ENCODE measurements at places on chromosomes 3 and 15. TPM values are rescaled to one million over a fixed set of nuclear protein-coding genes. Genes with fewer than 3 reads are reported as not detected.

Gene CCDC51
- 5.0 TPM for total RNA-seq

Gene LINGO1
- not detected for total RNA-seq

Gene DZIP3
- total RNA-seq: 11.1 TPM

Gene SLC25A36
- total RNA-seq: 86.3 TPM

Gene ATP13A5
- 0.12 TPM for total RNA-seq

Gene UBAP1L
- 19.9 TPM for total RNA-seq

Gene TGM5
- total RNA-seq: 0.42 TPM

Gene EEF1AKMT4
- 1.5 TPM for total RNA-seq

Gene RARB
- total RNA-seq: not detected

- DNase-seq: peak; percentile 16
Measured at GRCh38 chr3:72888546-72889309, 882 bp downstream of the GXYLT2 start.

DNA sequence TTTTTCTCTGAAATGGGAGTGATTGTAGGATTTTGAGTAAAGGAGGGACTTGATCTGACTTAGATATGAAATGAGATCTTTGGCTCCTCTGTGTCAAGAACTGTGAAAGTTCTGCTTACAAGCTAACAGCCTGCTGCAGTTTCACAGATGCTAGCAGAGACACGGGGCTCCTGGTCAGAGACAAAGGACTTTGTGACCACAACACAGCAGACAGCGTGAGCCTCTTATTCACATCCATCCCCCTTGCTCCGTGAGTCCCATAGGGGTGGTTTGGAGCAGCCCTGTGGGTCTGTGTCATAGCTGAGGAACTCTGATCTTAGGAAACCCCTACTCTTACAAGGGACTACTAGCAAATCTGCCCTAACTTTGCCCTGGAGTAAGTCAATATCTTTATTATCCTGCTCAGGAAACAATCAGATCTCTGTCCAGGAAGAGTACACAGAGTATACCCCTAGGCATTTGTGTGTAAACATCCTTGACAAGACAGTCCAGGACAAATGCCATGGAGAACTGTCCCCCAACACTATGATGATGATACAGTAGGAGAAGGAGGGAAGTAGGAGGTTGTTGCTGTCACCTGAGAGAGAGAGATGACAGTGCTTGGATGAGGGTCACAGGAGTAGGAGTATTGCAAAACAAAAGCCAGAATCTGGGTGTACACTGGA is 80.0 kb downstream of the CLSTN2 start:
- no peak for DNase-seq

DNA sequence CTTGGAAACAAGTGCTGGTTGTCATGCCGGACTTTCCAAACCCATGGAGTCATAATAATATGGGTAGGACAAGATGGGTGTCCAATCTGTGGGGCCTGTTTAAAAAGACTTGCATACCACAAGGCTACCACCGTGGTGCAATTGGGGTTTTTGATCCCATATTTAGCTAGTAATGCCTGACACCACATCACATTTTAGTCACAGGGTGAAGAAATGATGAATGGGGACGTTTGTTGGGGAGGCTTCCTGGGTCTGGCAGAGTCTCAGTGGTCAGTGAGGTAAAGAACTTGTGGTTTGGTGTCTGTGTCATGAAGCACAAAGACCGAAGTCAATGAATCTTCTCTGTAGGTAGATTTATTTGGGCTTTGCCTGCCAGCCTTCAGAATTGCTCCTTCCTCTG is 31.0 kb downstream of the P3H2 start:
- no peak for DNase-seq

DNA sequence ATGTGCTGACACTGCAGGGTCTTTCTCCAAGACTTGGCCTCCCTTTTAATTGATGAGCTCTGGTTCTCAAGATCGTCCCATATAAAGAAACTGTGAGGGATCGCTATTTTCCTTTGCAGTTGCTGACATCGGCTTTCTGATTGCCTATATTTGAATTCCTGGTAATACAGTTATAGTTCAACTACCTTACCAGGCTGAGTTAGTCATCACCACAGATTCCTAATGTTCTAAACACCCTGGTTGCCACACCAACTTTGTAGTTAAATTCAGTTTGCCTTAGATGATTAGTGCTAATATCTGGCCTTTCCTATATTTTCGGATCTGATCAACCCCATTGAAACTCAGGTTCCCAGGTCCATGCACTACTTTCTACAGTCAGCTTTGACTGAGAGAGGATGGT is 125.0 kb downstream of the GMNC start:
- DNase-seq: no peak

DNA sequence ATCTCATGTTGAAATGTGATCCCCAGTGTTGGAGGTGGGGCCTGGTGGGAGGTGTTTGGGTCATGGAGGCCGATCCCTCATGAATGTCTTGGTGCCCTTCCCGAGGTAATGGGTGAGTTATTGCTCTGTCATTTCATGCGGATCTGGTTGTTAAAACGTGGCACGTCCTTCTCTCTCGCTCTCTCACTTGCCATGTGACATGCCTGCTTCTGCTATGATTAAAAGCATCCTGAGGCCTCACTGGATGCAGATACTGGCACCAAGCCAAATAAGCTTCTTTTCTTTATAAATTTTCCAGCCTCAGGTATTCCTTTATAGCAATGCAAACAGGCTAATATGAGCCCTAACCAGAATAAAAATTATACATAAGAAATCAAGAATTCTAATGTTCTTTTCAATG is 31.7 kb upstream of the HACD2 start:
- no peak for DNase-seq

- no peak for DNase-seq
Measured at GRCh38 chr3:184523825-184524615, 37.6 kb upstream of the EPHB3 start.

GRCh38 chr15:66474135-66474534 is 23.4 kb downstream of the SNAPC5 start:
- DNase-seq: no peak

GRCh38 chr15:69076756-69077155 is 62.3 kb downstream of the NOX5 start:
- no peak for DNase-seq

DNA sequence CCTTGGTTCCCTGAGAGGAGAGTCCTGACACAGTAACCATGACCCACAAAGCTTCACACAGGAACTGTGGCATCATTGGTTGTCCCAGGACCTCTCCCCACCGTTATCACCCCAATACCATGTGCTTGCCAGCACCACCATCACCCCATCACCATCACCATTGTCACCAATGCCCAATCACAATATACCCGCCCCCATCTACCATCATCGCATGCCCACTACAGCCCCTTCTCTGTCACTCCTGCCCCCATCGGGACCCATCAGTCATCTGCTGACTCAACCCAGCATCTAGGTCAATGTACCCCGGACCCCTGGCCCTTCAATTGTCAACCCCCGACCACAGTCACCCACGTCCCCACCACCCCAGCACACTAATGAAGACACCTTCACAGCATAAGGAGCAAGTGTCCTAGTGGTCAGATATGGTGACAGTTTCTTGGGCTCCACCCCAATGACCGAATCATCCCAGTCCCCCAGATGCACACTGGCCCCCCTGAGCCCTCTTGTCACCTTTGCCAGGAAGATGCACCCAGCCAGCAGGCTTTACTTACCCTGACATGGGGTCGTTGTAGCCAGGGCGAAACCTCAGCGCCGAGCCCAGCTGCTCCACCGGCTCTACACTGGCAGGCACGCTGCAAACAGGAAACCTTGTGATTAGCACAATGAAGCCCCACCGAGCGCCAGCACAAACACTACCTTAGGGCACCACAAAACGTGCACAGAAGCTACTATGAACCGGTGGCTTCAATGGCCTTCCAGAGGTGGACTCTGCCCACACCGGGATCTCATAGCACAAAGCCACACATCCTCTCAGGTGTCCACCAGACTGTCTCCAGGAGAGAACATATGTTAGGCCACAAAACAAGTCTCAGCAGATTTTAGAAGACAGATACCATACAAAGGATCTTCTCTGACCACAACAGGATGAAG is 25.1 kb downstream of the SHISA5 start:
- DNase-seq: peak; percentile 72

- no peak for DNase-seq
Measured at GRCh38 chr3:65177960-65178376, 490.2 kb upstream of the ADAMTS9 start.

- no peak for DNase-seq
Measured at GRCh38 chr3:18103591-18103990, 321.5 kb downstream of the SATB1 start.

DNA sequence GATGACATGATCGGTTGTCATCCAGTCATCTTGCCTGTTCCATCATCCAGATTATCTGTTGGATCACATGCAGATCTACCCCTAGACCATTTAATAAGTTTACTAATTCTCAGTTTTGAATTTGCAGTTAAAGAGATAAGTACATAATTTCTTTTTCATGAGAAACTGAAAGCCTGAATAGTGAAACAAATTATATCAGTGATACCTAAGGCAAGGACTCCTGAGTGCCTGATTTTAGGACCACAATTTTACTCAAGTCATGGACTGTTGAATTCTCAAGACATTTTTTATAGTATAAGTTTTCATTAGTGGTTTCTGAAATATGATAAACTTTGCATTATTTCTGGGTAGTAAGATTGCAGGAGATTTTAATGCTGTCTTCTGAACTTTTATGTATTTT is 13.2 kb downstream of the SIDT1 start:
- DNase-seq: no peak

GRCh38 chr3:102617381-102617780 is 182.6 kb downstream of the ZPLD1 start:
- DNase-seq: no peak

GRCh38 chr3:37729119-37729518 is 132.6 kb upstream of the CTDSPL start:
- no peak for DNase-seq

DNA sequence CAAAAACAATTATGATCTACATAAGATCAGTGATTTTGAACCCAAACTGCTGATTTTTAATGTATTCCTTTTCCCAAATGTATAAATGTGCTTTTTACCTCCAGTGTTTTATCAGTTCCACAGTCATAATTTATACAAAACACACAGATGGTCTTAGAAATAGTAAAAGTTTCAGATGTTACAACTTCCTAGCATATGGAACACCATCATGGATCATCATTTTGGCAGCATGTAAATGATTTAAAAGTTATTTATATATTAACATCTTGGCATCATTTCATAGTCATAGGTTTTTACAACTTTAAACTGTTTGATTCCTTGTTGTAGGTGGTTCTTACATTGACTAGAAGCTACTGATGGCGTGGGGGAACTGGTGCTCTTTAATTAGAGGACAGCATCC is 1025.3 kb downstream of the ROBO1 start:
- no peak for DNase-seq

DNA sequence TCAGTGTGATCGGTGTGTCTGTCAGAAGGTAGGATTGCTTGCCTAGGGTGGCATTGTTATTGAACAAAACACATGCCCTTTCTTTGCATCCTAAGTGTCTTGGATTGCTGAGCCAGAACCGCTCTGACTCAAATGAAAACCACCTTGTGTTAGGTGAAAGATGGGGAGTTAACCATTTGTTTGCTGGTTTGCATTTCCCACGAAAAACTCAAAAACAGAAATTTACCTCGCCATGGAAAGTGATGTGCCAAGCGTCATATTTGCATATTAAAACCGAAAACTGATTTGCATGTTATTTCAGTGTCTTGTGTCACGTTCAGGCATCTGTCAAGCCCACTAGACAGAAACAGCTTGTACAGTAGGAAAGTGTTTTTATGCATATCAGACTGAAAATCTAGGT is 474.6 kb upstream of the TPRG1 start:
- DNase-seq: peak; percentile 47

GRCh38 chr3:127865941-127866340 is 43.6 kb upstream of the MGLL start:
- no peak for DNase-seq

GRCh38 chr3:149247008-149247710 is 25.5 kb upstream of the CP start:
- DNase-seq: no peak

DNA sequence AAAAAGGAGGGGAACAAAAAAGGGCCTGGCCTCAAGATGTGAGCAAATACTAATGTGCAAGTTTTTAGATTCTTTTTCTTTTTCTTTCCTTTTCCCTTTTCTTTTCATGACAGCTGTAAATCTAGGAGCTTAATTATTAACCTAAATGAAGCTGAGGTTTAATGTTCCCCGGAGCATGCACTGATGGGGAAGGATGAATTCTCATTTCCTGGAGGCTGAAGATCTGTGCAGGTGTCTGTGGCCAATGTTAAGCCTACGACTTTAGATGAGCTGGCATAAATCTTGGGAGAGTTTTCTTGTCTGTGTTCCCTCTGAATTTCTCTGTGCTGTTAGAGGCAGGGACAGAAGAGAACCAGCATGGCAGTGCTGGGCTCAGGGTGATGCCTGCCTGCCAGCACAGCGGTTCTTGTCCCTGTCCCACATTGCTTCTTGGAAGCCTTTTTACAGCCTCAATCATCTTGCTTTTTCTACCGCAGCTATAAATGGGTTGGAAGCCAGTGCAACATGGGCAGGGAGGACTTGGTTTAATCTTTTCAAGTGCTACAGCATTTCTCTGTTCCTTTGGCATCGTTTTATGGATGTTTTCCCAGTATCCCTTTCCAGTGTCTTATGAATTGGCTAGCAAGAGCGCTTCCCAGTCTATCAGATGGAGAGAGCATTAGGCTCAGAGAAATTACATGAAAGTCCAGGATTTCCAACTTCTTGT is 119.1 kb downstream of the ATG7 start:
- no peak for DNase-seq

DNA sequence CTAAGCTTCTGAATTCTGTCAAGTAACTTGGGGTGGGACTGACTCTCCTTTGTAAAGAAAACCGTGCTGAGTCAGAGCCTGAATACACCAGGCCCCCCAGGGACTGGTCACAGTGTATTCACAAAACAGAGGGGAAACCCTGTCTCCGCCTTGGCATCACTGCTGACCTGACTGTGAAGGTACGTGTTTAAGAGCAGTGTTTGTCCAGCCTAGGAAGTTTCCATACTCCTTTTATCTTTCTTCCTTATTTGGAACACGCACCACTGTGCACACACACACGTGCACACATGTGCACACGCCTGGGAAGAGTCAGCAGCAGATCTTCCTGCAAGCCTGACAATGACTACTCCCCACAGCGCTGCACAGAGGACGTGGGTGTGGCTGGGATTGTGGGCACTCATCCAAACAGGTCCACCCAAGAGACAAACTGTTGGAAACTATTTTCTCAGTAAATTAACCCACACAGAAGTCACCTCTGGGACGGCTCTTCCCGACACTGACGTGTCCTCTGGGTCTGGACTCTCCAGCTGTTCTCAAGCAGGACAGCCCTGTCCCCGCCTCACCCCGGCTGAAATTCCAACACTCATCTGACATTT is 87.7 kb downstream of the ATP10A start:
- no peak for DNase-seq

DNA sequence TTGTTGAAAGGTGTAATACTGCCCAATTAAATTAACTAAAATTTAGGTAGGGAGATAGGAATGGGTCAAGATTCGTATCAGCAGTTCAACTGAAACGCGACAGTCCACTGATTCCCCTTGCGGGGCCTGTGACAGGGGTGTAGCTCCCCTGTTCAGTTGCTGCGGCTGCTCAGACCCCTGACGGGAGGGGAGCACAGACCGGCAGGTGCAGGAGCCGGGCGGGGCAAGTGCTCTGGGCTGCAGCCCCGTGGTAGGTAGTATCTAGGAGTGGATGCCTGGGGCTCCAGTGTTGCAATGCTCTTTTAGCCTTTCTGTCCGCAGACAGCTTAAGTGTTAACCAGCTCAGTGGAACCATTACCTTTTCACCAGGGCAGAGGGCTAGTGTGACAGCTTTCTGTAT is 164.9 kb downstream of the ROBO2 start:
- DNase-seq: no peak

Data from B cell (primary cell).